AG04449 (cell line): ENCODE measurements at places on chromosomes 5 and 9.

DNA sequence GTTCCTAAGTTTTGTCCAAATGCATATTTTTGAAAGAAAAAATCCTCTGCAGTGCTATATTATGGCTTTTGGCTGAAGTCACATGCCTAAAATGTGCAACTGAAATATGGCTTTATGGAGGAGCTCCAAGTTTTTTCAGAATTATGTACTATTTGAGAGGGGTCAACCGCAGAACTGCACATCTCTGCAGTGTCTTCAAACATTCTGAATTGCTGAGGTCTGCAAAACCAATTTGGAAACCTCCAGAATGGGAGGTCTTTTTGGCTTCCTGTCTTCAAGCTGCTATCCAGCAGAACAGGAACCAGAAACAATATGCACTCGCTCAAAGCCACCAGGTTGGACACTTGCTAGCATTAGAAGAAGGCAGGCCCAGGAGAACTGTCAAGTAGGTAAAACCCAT, 376.0 kb upstream of the PAPPA start:
- no peak for DNase-seq

GRCh38 chr5:157113002-157113401, 4.2 kb upstream of the HAVCR2 start:
- no peak for DNase-seq

GRCh38 chr9:81664638-81665222, 24.6 kb downstream of the TLE1 start:
- DNase-seq: no peak

DNA sequence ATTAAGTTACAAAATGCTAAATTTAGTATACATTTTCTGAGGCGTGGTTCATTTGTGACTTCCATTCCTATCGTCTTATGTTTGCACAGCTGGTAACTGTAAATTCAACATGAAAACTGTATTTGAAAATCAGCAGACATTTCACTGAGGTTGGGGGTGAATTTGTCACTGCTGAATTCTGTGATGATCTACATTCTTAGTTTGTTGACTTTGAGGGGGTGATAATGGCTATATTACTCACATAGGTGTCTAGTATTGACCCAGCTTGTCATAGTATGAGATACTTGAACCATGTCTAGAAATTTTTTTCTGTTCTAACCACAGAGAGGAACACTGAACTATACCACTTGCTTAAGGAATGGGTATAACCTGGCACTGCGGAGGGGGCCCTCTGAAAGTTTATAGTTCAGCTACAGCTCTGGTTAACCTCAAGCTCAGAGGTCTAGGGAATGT, 313.3 kb downstream of the PIK3R1 start:
- DNase-seq: peak; percentile 44

DNA sequence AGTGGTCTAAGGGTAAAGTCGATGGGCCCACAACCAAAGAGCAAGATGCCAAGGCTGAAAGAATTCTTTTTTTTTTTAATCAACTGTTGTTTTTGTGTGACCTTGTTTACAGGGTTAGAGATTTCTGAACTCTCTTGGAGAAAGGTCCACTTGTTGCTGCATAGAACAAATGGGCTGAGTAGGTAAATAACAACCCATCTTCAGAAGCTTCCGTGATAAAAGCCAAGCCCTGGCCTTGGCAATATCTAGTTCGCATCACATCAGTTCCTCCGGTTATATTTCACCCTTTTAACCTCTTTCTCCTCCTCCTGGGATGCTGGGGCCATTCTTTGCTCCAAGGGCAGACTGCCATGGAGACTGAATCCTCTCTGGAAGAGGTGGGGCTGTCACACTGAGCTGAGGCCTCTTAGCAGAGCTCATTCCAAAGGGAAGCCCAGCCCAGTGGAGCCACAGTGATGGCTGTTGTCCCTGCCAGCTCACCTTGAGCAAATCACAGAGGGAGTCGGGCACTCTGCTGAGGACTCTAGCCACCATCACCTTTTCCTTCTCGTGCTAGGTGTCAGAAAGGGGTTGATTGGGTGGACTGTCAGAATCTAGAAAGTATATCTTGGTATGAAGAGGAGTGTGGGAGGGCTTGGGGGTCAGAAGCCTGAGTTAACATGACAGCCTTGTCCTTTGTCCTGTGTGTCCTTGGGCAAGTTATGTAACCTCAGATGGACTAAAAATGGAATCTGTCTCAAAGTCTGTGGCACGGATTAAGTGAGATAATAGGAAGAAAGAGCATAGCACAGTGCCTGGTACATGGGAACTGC, 17.9 kb downstream of the ANKRD55 start:
- no peak for DNase-seq

GRCh38 chr9:122875523-122875922, 29.6 kb downstream of the RC3H2 start:
- DNase-seq: no peak

DNA sequence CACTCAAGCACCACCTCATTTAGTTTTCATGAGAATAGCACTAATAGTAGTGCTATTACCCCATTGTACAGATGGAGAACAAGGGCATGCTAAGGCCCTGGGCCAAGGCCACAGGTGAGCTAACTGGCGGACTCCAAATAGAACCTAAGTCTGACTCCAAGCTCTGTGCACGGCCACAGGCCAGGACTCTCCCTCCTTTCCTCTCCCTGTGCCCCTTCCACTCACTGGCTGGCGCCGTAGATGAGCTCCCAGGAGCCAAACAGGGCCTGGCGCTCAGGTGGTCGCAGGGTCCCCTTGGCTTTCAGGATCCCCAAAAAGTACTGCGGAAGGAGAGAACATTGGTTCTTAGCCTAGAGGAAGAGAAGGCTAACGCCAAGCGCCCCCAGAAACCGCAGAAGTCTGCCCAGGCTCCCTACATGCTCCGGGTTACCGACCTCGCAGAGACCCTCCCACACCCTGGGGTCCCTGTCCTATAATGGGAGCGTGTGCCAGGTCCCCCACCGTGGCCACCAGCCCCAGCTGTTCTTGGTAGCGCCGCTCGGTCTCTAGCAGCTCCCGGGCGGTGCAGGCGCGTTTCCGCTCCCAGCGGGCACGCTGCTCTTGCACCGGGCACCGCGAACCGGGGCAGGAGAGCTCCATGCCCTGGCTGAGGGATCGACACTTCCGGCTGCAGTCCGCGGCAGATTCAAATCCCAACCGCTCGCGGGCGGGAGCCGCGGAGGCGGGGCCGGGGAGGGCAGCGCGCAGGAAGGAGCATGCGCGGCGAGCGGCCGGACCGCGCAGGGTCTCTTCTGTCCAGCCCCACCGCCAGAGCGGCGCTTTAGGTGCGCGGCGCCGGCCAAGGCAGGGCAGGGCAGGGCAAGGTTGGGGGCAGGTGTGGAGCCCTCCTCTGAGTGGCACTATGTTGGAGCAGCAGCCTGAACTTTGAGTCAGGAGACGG, at the start of gene ARHGEF39:
Gene ARHGEF39 (minus strand): TSS at position 665 of the 940 bp plus-strand sequence. CDS start 26 bp downstream, at position 639.
- DNase-seq: no peak

- no peak for DNase-seq
Observed at GRCh38 chr9:35599763-35600604, 5.1 kb upstream of the TESK1 start.

GRCh38 chr5:133408322-133408721, 204.0 kb downstream of the FSTL4 start:
- no peak for DNase-seq

- DNase-seq: no peak
Observed at GRCh38 chr9:69036309-69036708, 757 bp downstream of the FXN start.

GRCh38 chr5:74286734-74287695, 353.5 kb downstream of the ENC1 start:
- no peak for DNase-seq

DNA sequence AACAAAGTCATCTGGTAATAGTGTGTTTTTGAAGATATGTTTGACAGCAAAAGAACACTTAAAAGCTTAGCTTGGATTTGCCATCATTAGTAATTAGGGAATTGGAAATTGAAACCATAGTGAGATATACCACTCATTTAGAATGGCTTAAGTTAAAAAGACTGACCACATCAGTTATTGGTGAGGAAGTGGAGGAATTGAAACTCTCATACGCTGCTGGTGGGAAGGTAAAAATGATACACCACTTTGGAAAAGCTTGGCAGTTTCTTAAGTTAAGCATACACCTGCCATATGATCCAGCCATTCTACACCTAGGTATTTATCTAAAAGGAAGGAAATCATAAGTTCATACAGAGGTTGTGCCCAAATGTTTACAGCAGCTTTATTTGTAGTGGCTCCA, 213.2 kb downstream of the TRIO start:
- DNase-seq: no peak

DNA sequence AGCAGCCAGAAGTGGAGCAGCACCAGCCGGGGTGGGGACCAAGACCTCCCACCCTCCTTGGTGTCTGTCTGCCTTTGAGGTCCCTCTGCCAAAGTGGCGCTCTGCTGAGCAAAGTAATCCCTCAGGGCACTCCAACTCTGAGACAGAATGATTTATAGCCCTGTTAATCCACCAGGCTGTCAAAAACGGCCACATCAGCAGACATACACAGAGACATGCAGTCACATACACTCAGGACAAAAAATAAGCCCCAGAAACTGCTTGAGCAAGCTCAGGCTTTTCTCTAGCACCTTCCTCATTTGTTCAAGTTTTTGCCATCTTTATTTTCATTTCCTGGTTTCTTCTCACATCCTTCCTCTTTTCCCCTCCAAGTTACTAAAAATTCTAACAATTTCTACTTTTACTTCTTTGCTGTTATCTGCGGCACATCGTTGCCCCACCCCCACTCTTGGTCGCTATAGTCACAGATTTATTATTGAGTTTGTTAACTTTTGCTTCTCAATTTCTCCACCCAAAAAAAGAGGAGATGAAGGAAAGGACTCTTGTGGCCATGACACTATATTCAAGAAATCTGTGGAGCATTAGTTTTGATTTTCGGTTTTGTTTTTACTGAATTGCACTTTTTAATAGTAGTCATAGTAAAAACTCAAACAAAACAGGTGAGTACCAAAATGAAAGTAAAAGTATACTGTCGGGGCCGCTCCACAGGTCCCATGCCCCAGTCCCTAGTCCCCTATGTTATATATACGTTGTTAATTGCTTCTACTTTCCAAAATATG, 17.4 kb upstream of the ADRB2 start:
- DNase-seq: no peak

- DNase-seq: no peak
Observed at GRCh38 chr9:137302449-137303150, 529 bp upstream of the NRARP start.

DNA sequence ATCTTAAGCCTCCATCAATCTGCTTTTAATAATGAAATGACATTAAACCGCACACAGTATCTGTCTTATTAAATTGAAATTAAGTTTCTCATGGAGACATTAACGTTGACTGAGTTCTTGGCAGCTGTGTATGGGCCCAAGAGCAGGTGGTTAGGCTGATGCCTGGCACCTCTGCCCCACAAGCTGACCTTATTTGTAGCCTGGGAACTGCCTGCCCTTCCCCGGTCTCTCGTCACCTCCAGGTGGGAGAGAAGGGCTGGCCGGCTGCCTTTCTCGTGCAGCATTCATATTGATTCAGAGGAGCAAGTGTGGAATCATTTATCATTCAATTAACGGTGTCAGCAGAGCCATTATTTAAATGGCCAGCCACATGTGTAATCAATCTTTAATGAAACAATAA, 53.0 kb upstream of the FCN1 start:
- no peak for DNase-seq

DNA sequence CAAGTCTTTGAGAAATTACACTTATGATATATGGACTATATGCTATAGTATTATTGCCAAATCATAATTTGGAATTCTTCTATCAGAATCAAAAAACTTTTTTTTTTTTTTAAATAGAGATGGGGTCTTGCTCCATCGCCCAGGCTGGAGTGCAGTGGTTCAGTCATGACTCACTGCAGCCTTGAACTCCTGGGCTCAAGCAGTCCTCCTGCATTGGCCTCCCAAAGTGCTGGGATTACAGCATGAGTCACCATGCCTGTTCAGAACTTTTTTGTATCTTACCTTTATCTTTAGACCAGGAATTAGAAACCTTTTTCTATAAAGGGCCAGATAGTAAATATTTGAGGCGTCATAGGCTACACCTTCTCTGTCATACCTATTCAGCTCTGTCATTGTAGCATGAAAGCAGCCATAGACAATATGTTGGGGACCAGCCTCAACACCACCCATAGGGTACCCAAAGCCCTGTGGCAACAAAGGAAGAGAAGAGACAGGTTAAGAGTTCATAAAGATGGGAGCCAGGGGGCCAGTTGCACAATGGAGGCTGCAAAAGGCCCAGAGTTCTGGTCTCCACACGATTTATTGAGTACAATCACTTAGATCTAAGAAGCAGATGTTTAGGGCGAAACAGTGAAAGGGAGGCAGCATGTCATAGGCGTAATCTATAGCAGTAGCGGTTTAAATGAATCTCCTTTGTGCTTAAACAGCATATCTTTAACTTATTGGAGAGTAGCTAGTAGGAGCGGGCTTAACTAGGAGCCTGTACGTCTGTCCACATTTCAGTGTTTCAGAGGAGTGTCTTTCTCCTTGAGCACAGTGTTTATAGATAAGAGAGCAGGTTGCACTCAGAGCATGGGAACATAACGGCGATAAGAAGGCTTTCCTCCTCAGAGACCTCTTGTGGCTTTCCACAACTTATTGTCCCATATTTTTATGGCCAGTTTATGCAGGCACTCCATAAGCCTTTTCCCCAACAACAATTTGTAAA, 12.5 kb downstream of the ECM2 start:
- DNase-seq: no peak

DNA sequence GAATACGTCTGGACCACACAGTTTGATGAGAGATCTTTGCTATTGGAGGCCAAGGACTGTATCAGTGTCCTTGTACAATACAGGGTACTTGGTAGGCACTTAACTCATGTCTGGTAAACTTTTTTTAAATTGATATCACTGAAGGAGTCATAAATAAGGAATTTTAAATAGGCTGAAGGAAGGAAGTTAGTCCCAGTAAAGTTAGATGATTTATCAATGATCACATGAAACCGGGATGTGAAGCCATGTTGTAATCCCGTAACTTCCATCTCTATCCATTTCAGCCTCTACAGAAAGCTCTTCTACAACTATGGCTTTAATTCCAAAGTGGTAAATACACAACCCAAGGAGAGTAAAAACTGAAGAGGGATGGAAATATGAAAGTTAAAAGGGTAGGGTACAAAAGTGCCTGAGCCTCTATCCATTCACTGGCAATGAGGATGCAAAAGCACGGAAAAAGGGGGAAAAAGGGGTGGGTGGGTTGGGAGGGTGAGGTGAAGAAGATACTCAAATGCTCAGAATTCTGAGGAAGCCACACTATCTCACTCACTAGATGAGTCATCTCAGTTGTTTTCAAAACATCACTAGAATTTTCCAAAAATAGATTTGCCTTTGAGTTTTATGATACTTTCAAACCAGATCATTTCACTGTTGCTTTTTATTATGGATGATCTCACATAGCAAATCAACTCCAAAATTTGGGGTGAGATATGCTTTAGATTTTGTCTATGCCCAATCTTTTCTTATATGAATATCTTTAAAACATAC, 1053.5 kb downstream of the NR2F1-AS1 start:
- DNase-seq: no peak

DNA sequence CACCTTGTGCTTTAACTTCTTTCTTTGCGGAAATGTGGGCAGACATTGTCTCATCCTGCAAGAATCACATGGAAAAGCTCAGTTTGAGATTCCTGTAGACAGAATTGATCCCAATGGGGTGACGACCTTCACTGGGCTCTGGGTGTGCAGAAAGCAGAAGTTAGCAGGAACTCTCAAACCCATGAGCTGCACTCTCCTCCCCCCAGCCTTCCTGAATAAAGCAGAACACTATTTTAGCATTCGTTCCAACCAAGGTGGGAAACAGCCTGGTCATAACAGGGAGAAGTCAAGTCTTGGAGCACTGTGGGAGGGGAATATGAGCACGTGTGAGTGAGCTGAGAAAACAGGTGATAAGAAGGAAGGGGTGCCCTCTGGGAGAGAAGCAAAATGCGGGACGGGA, 87.4 kb upstream of the FER start:
- DNase-seq: no peak

GRCh38 chr5:17196697-17197096, 20.7 kb upstream of the BASP1 start:
- DNase-seq: no peak

- DNase-seq: no peak
Observed at GRCh38 chr9:107720501-107720900, 230.9 kb upstream of the KLF4 start.
